HL-60 (cell line): ENCODE measurements at places on chromosomes 6 and 20.

DNA sequence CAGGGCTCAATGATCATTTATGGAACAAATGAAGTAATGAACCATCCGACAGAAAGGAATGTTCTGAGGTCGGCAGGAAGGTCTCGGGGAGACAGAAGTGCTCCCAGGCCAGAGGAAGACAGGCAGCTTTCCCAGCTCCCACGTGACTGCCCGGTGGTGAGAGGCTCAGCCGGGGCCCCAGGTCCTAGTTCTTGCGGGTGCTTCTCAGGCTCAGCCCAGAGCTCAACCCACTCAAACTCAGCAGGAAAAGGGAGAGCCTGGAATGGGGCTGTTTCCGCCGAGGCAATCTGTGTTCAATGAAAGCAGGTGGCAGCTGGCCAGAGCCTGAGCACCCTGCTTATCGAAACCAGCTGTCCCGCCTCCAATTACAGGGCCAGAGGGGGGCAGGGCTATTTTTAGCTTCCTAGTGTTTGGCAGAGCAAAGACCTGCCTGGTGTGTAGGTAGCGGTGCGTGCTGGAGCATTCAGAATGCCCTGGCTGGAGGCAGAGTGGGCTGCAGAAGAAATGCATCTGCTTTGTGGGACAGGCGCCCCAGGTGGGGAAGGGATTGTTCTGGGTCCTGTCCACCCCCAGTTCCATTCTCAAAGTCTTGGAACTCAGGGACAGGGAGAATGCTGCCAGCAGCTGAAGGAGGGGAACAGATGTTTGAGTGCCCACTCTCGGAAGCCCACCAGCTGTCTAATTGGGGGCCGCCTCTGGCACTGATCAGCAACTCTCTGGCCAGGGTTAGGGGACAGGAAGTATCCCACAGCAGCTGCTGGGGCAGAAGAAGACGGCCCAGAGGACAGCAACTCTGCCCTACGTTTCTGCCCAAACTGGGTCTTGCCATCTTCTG lies 145.1 kb downstream of the PREX1 start:
- DNase-seq, result no peak

GRCh38 chr6:116267836-116268588 lies 11.7 kb downstream of the TSPYL1 start:
- no peak for DNase-seq

DNA sequence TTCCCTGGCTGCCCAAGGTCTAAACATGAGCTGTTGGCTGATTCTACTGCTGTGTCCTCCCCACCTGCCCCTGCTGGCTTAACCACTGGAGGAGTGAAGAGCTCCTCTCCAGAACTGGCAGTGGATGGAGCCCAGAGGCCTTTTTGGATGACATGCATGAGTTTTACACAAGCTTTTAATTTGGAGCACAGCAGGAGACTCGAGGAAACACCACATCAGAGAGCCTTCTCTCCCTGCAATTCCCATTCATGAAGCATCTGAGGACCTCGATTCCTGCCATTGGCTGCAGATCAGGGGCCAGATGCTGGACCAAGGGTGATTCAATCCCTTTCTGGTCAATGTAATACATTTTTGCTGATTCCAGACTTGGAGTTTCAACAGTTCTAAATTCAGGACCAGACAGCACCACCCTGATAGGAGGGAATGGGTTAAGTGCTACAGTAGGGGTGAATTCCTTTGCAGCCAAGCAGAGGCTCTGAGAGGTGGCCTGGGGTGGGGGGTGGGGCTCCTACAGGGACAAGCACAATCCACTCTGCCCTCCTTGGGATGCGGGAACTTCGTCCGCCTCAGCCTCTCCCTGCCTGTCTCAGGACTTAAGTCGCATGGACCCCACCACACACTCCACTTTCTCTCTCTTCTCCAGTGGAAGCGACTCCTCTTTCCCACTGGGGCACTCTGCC lies 599 bp upstream of the PSORS1C1 start:
- DNase-seq, result no peak

GRCh38 chr6:116008470-116009243 lies 52.0 kb downstream of the FRK start:
- DNase-seq, result no peak
